ENCODE measurements at places on chromosomes 6 and 20. TPM values are rescaled to one million over a fixed set of nuclear protein-coding genes. Genes with fewer than 3 reads are reported as not detected.

- DNase-seq = no peak
Observed at GRCh38 chr6:90202156-90202555, 94.5 kb downstream of the BACH2 start.

DNA sequence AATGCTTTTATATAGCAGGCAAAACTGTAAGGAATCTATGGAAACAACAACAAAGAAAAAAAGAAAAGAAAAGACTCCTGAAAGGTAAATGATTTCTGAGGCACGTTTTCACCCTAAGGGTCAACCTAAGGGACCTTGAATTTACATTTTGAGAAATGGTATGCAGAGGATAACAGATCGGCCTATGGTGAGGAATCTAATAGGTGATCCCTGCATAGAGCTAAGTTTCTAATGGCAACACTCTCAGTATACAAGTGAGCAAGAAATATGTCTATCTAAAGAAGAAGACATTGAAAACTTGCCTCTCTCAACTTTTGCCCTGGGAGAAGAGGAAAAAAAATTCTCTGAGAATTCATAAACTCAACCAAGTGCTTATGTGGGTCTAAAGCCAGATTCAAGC, 18.9 kb upstream of the AKAP7 start:
- DNase-seq = no peak

GRCh38 chr6:127686084-127686483, 109.1 kb downstream of the C6orf58 start:
- DNase-seq = no peak

ZC2HC1B gene
- not detected for total RNA-seq

DNA sequence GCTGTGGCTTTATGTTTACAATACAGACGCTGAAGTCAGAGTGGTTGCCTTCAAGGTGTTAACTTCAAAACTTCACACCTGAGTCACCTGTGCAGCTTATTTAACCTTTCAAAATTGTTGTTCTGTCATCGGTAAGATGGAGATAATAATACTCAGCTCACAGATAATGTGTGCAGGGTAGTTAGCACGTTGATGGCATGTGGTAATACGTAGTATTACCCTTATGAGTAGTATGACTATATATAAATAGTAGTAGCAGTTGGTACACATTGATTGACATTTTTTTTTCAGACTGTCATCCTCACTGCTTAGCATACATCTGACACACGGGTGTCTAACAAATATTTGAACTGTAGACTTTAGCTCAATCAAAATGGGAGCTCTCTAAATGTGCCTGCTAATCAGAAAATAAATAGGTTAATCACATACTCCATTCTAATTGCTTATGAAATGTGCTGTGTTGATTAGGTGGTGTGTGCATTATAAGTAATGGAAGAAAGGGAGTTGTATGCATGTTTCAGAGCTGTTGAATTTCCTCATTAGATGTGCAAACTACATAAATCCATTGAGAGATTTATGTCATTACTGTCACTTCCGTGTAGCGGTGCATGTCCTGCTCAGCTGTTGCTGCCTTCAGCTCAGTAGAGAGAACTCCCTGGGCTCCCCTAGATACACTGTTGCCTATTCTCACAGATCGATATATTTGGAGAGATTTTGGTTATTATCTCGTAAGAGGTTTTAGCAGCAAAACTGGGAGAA, 11.2 kb upstream of the MROH8 start:
- no peak for DNase-seq
